ENCODE measurements at places on chromosomes 11 and 22.

DNA sequence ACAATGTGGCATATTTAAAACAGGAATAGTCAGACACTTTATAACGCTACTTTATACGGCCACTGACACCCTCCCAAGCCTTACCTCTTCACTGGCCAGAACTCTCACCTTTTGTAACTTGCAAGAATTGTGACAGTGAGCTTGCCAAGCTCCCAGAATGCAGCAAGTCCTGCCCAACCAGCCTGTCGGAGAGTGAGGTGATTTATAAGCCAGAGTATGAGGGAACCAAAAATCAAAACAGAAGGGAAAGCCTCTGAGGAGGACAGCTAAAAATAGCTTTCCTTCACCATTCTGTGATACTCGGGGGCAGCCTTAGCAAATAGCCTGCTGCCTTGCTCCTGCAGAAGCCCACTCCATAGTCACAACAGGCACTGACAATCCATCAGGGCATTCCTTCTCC lies 229.7 kb downstream of the FAM76B start:
- H3K27ac ChIP-seq = no peak overlapping the region
- H3K36me3 ChIP-seq = no peaks in the 10 kb centered on the region
- no peaks in the 10 kb centered on the region for H3K27me3 ChIP-seq
- no peak for DNase-seq

DNA sequence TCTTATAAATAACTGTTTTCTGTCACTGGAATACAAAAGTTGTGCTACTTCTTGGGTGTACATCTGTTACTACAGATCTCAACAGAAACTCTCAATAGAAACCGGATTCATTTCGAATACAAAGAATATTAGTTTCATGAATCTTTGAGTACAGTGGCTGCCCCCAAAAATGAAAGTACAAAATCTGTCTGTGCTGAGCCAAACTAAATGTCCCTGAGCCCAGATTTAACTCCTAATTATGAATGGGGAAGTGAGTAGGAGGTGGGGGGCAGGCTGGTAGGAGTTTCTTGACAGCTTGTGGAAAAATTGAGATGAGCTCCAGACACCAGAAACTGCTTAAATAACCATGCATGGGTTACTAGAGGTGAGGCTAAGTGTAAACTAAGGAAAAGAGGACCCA lies 41.6 kb downstream of the PITPNB start:
- no peaks in the 10 kb centered on the region for H3K27me3 ChIP-seq
- DNase-seq = no peak
- no peak overlapping the region for H3K4me3 ChIP-seq
- no peak overlapping the region for H3K27ac ChIP-seq
- peaks cover 10% of the 10 kb centered on the region for H3K36me3 ChIP-seq

- H3K27me3 ChIP-seq = no peaks in the 10 kb centered on the region
- H3K4me3 ChIP-seq = no peak overlapping the region
- DNase-seq = peak; percentile 26
- H3K27ac ChIP-seq = no peak overlapping the region
These were observed 1085.5 kb downstream of the BRD1 start for GRCh38 chr22:48742191-48742555.

GRCh38 chr11:22703040-22703439 lies 36.6 kb downstream of the GAS2 start:
- H3K4me3 ChIP-seq = no peak overlapping the region
- no peak overlapping the region for H3K27ac ChIP-seq
- H3K27me3 ChIP-seq = no peaks in the 10 kb centered on the region
- DNase-seq = no peak
